NCI-H1105 (cell line): ENCODE measurements at places on chromosomes 6 and 20.
A peak's percentile ranks its signal among the peaks of the same experiment; 100 is the strongest.

- DNase-seq = no peak
These were observed 949.6 kb downstream of the TBC1D32 start for GRCh38 chr6:120384671-120385070.

GRCh38 chr6:170153436-170154319 is 137.2 kb downstream of the DLL1 start:
- no peak for DNase-seq

DNA sequence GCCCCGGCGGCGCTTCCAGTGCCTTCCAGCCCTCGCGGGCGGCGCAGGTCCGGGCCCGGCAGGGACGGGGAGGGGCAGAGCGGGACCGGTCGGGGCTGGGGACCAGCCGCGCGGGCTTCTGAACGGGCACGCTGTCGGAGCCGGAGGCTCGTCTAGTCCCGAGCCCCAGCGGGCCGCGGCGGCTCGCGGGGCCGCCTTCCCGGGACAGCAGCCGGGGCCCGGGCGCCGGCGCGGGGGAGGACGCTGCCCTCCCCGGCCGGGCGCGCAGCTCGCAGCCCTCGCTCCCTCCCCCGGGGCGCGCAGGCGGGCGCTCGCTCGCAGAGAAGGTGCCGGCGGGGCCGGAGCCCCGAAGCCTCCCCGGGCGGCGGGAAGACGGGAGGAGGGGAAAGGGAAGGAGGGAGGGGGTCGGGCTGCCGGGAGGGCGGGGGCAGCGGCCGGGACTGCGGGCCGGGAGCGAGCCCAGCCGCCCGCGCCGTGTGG is 696 bp upstream of the SIRPA start:
- DNase-seq = peak; percentile 40

- DNase-seq = no peak
These were observed 141.4 kb upstream of the PTPN1 start for GRCh38 chr20:50368813-50369224.

GRCh38 chr6:111938710-111939109 is 65.5 kb upstream of the FYN start:
- no peak for DNase-seq

DNA sequence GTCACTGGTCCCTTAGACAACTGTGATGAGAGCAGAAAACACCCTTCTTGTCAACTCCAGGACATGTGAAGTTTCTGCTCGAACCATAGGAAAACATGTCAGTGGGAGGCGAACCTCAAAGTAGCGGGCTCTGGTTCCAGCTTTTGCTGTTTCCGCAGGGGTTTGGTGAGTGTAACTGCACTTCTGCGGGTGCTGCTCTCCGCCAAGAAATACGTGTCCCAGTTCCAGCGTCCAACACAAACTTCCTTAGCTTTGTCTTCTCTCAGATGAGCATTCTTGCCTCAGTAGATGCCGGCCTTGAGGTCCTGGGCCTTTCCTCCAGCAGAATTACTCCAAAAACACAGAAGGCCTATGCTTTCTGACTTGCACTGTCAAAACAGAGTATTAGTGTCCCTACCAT is 156.3 kb downstream of the FNDC1 start:
- no peak for DNase-seq

DNA sequence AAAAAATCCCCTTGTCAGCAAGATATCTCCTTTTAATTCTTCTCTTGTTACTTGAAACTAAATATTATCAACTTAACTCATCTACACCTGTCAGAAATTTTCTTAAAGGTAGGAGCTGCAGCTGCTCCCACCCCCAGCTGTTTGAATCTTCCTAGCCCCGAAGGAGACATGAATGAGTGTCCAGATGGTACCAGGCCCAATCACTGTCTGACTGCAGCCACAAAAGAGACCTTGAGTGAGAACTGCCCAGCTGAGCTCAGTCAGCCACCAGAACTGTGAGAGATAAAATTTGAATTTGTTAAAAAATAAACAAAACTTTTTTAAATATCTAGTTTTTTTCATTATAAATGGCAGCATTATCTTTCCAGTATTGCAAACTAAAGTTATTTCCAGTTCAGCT is 84.7 kb downstream of the PRSS35 start:
- DNase-seq = no peak
